ENCODE measurements at places on chromosomes 5 and 9.

DNA sequence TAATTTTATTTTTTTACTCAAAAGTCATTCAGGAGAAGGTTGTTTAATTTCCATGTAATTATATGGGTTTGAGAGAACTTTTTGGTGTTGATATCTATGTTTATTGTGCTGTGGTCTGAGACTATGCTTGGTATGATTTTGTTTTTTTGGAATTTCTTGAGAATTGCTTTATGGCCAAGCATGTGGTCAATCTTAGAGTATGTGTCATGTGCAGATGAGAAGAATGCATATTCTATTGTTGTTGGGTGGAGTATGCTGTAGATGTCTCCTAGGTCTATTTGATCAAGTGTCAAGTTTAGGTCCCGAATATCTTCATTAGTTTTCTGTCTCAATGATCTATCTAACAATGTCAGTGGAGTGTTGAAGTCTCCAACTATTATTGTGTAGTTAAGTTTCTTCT is 134.9 kb downstream of the HMHB1 start:
- DNase-seq: no peak

DNA sequence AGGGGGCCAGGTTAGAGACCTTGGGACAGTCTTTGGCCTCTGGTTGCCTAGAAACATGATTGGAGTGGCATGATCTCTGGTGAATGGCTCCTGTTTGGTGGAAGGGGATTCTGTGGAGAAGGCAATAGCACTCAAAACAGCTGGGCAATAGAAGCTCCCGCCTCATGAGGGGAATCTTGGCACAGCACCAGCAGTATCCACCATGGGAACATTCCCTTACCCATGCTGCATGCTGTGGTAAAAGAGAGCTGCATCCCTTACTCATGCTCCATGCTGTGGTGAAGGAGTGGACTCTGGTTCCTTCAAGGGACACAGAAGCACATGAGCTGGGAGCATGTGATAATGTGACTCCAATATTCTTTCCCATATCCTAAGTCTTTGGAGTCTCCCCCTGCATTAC is 160.6 kb downstream of the PJA2 start:
- DNase-seq: no peak

GRCh38 chr9:15272377-15272928 is 34.6 kb downstream of the TTC39B start:
- DNase-seq: peak; percentile 47

- peak; percentile 76 for DNase-seq
These were observed 152.9 kb upstream of the SLC28A3 start for GRCh38 chr9:84493284-84493947.

DNA sequence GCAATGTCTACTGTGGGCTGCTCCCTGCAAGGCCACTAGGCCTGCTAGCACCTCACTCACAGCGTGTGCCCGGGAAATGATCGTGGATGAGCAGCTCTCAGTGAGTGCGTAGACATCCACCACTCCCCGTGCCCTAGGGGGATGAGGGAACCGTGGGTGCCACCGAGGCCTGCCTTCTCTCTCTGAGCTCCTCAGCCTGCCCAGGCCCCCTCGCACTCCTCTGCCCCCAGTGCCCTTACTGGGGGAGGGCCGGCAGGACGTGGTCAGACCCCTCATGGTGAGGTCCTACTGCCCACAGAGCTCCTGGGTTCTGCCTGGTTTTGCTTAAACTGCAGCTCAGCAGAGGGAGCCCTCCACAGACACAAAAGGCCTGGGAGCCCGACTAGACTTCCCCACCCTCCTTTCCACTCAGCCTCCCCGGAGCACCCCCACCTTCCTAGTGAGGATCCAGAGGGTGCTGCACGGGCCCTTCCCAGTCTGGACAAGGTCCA is 220.0 kb downstream of the CACNA1B start:
- no peak for DNase-seq

DNA sequence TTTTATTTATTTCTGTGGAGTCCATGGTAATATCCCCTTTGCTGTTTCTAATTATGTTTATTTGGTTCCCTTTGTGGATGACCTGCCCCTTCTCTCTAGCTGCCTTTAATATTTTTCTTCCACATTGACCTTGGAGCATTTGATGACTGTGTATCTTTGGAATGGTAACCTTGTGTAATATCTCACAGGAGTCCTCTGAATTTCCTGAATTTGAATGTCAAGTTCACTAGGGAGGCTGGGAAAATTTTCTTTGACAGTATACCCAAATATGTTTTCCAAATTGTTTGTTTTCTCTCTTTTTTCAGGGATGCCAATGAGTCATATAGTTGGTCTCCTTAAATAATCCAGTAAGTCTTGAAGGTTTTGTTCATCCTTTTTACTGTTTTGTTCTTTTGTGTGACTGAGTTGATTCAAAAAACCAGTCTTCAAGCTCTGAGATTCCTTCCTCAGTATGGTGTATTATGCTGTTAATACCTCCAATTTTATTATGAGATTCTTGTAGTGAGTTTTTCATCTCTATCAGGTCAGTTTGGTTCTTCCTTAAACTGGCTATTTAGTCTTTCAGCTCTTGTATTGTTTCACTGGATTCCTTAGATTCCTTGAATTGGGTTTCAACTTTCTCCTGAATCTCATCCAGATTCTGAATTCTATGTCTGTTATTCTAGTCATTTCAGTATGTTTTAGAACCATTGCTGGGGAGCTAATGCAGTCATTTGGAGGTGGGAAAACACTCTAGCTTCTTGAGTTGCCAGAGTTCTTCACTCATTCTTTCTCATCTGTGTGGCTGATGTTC is 349.0 kb upstream of the TARS1 start:
- DNase-seq: no peak

DNA sequence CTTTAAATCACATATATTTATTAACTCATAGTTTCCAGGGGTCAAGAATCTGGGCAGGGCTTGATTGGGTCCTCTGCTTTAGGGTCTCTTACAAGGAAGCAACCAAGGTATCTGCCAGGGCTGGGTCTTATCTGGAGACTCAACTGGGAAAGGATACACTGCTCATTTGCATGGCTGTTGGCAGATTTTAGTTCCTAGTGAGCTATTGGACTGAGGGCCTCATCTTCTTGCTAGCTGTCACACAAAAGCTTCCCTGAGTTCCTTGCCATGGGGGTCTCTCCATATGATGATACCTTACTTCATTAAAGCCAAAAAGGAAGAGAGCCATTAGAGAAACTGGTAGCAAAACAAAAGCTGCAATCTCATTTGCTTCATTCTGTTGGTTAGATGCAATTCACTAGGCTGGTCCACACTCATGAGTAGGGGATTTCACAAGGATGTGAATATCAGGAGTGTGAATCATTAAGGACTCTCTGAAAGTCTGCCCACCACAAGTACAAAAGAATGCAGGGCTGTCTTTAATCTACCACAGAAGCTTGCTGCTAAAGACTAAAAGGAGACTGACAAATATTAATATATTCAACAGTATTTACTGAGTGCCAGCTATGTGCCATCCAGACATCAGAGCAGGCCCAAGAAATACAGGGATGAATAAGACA is 42.0 kb upstream of the TIMD4 start:
- DNase-seq: no peak

DNA sequence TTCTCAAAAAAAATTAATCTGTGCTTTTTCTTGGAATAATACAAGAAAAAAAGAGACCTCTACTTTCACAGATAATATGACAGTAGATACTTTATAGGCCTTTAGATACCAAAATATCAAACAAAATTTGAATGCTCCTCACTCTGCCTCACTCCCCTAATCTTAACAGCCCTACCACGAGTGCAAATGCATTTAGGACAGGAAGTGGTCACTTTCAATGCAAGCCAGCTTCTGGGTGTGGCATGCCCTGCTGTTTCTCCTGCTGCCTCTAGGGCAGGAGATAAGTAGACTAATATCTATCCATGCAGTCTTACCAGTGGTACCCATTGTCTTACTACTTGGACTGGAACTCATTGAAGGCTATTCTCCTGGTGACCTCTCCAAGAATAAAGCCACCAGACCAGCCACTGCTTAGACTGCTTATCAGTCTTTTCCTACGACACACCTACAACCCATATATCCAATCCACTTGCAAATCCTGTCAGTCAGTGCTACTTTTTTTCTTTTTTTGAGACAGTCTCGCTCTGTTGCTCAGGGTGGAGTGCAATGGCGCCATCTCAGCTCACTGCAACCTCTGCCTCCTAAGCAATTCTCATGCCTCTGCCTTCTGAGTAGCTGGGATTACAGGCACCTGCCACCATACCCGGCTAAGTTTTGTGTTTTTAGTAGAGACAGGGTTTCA is 23.0 kb downstream of the FRRS1L start:
- peak; percentile 38 for DNase-seq

DNA sequence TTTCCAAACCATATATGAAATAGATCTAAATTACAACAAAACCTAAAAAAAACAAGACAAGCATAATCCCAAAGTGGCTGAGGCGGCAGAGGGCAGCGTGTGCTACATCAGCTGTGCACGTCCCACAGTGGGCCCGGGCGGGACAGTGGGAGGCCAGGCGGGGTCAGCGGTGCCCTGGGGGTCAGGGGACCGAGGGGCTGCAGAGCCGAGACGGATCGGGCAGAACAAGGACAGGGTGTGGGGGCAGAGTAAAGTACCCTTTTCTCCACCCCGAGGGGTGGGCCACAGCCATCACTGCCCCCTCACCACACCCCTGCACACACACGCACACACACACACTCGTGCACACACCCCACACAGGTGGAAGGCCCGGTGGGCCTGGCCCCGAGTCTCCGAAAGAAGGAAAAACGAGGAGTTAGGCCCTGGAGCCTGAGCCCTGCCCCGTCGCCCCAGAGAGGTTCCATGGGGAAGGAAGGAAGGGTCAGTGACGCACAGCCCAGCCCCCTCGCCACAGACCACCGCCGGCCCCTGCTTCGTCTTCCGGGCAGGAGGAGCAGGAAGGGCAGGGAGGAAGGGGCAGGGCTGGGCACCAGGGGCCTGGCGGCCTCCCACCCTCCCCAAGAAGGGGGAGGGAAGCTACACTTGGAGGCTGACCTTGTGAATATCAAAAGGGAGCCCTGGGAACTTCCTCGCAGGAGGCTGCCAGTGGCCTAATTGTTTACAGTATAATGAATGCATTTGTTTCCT is 49.6 kb upstream of the UBAC1 start:
- no peak for DNase-seq
